ENCODE measurements at places on chromosomes 1 and 21.

DNA sequence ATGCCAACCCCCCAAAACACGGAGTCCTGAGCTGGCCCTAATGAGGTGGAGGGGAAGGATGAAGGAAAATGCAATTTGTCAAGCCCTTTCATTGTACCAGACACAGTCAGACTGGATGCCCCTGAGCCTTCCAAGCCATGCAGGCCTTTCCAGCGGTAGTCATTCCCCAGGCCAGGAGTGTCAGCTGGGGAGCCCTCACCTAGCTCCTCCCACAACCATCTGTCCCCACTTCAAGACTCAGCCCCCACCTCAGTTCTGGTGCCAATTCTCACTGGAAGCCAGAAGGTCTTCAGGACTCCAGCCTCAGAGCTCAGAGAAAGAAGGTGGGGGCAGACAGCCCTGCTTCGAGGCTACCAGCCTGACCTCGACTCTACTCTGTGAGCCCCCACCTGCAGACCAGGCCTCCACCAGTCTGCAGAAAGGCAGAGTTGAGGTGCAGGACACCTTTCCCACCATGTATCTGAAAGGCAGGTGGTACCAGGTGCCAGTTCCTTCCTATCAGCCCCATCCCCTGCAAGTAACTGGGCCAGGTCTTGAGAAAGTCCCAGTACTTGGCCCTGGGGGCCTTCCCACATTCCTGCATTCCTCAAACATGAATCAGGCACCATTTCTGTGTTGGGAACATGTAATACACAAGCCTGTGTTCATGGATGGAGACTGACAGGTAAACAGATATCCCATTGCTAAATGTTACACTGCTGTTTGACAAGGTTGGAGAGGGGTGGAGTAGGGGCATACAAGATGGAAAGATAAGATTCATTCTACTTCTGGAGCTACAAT lies 180.6 kb upstream of the EDN2 start:
- DNase-seq: no peak

DNA sequence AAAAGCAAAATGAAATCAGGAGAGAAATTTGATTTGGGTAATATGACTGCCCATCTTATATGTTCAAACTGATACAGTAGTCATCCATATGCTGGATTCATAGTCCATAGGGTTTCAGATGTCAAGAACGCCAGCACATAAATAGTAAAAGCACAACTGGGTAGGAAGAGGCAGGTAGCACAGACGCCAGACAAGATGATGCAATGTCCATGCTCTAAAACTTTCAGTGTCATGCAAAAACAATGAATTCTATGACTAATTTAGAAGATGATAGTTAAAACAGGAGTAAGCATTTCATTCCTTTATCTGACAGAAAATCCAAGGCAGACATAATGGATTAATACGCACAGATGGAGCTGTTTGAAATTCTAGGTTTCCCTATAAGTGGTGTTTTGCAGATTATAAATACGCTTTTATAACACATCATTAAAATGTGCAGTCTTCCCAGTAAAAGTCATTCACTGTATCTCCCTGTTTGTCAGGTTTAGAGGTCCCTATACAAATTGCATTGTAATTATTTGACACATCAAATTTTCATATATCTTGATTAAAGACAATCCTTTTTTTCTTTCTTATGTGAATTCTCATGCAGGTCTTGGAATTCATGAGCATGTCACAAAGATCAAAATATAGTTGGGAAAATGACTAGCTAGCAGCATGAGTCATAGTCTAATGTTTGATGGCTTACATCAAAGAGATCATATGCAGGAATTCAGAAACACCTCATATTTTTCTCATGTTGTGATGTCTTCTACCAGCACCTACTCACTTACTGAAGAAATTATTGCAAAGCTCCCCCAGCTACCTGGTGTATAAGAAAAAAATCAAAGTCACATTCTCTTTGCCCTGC lies 139.9 kb downstream of the DSCAM start:
- DNase-seq: no peak

DNA sequence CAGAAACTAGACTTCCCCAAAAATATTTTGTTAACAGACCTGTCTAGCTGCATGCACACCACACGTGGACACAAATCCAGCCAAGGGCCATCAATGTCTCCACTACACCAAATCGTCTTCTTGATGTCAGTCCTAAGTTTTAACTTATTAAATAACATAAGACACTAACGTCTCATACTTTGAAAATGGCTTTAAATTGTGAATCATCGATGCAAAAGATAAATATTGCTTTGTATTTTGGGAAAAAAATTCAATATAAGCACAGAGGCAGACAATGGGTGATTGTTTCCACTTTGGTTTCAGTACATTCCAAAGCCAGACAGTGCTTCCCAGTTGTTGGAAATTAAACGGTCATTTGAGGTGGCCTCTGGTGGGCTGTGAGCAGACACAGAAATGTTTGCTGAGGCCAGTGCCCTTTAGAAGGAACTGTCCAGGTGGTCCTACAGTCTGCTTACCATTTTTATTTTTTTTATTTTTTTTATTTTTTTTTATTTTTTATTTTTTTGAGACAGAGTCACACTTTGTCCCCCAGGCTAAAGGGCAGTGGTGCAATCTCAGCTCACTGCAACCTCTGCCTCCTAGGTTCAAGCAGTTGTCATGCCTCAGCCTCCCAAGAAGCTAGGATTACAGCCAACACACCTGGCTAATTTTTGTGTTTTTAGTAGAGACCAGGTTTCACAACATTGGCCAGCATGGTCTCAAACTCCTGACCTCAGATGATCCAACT lies 1.8 kb upstream of the KIAA2013 start:
- no peak for DNase-seq

DNA sequence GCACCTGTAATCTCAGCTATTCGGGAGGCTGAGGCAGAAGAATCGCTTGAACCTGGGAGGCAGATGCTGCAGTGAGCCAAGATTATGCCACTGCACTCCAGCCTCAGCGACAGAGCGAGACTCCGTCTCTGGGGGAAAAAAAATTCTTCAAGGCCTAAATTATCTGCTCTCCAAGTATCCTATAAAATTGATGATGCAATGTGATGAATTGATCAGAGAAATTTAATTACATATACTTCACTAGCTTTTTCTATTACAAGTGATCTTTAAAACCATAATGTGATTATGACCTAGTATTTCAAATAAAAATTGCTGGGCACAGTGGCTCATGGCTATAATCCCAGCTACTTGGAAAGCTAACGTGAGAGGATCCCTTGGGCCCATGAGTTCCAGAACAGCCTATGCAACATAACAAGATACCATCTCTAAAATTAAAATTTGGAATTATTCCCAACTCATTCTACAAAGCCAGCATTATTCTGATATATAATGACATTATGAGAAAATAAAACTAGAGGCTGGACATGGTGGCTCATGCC lies 43.7 kb downstream of the ARID4B start:
- no peak for DNase-seq

DNA sequence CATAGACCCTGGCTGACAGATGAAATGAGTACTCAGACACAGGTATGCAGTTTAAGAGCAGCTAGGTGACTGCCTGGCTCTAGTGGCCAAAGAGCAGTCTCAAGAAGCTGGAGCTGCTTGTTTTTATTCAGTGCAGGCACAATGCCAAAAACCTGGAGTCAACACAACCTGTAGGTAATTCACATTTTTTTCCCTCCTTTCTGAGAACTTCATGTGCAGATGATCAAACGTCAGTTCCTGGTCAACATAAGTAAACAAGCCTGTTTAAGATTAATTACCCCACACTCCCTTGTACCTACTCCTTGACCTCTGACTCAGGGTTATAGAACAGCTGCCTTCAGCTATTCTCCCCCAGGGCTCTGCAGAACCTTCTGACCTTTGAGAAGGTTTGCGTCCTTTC lies 17.3 kb upstream of the ACADM start:
- no peak for DNase-seq

DNA sequence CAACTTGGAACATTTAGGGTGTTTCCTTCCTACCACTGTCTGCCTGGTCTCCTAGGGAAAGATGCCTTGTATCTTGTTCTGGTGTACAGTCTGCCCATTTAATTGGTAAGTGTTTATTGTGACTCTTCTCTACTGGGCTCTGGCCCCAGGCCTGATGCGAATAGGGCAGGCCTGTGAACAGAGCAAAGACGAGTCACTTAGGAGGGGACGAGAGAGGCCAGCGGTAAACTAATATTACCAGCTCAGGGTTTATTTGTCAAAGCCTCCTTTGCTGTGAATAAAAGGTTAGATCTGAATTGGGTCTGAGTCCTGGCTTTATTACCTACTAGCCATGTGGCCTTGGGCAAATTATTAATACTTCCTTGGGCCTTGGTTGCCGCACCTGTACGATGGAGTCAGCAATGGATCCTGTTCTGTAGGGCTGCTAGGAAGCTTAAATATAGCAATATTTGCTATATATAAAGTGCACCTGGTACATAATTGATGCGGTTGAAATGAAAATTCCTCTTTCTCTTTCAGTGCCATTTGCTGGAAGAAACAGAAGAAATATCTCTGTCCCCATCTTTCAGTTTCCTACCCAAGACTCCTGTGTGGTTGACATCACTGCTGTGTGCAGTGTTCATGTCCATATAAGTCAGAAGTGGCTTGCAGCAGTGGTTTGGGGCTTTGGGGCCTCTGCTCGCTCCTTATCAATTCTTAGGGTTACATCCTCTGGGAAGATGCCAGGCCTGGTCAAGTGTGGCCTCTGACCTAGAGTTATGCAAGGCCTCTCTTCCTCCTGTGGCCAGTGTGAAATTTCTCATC lies 32.4 kb downstream of the MAPKAPK2 start:
- DNase-seq: no peak

GRCh38 chr1:185155600-185156287 lies 1.0 kb downstream of the TRMT1L start:
- DNase-seq: no peak

DNA sequence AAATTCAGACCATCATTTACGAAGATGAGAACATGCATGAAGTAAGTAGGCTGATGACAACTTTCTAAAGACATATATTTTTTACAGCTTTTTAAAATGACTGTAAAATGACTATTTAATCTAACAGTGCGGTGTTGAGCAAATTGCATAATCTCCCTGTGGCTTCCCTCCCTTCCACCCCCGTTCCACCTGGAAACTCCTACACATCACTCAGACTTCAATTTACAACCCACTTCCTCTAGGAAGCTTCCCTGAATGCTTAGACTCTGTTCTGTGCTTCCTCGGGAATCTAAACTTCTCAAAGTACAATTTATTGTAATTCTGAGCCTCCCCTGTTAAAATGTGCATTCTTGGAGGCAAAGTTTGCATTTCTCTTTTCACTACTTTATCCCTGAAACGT lies 354.9 kb downstream of the DPYD start:
- no peak for DNase-seq

DNA sequence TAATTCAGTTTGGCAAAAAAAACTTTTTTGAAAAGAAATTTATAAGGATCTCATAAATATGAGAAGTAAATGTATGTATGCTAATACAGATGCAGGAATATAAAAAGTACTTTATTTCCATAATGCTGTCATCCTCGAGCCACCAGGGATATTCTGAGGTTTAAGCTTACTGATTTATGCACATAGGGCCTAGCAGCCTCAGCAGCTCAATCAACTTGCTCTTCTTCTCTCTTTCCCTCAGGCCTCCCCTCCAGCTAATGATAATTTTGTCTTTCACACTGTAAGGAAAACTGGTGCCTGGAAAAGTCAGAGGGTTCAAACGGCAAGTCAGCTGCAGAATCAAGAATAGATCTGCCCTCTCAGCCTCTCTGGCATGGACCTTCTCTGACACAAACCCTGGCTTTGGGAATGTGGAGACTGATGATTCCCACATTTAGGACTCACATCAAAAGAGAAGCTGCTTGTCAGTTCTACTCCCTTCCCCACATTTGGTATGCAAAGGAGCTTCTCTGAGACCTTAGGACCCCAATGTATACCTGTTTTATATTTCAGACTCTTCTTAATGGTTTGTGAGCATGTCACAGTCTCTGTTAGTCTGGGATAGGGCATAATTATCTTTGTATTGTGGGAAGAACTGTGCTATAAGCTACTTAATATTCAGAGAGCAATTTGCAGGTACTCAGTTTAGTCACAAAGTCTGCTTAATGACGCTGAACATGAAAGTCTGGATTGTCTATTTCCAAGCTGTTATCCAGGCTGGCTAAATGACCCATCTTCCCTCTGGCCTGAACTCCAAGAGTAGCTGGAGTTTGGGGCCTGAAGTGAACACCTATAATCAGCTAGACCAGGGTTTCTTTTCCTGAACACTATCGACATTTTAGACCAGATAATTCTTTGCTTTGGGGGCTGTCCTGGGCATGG lies 52.1 kb upstream of the DIPK1A start:
- no peak for DNase-seq

- DNase-seq: no peak
These were observed 11.4 kb upstream of the KIAA1614 start for GRCh38 chr1:180901076-180901990.

- no peak for DNase-seq
These were observed 355.7 kb downstream of the LTN1 start for GRCh38 chr21:28636752-28637691.

- no peak for DNase-seq
These were observed 3.2 kb downstream of the DMBX1 start for GRCh38 chr1:46492871-46493270.

- DNase-seq: peak; percentile 22
These were observed 34.8 kb downstream of the CHAF1B start for GRCh38 chr21:36419996-36420395.

- DNase-seq: no peak
These were observed 42.1 kb downstream of the NRIP1 start for GRCh38 chr21:15022608-15023261.

DNA sequence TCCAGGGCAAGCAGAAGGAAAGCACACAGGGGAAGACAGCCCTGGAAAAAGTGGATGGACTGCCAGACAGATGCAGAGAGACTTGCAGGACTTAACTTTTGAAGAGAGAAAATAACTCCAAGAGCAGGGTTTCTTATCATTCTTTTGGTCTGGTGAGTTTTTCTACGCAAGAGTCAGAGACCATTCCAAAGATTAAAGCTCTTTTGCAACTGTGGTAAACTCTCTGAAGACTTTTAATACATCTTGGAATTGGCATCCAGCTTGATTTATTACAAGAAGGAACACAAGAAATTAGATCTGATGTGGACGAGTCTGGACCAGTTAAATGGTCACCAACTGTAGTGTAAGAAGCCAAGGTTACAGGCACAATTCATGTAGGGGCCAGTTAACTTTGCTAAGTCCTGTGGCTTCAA lies 153.4 kb downstream of the SIPA1L2 start:
- DNase-seq: no peak

GRCh38 chr1:225879521-225880221 lies 2.5 kb downstream of the TMEM63A start:
- DNase-seq: no peak

DNA sequence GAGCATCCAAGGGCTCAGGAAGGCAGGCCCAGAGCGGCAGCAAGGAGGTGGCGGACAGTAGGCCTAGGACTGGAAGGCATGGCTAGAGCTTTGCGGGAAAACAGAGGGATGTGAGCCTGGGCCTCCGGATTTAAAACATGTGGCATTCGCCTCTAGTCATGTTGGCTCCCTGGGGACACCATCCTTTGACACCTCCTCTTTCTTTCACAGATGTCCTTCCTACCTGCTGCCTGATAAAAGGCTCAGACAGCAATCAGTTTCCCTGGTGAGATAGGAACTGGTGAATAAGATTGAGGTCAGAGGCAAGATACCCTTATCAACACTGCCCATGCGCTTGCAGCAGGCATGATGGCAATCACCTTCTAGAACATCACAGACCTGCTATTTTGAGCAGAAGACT lies 277.6 kb downstream of the SIPA1L2 start:
- DNase-seq: no peak

Measured in stimulated activated CD8-positive, alpha-beta memory T cell treated with anti-CD3 and anti-CD28 coated beads, Interleukin-4, amount 100 ng/mL, for 4 hours (primary cell).